ENCODE measurements at places on chromosomes 3 and 15.
A peak's percentile ranks its signal among the peaks of the same experiment; 100 is the strongest.

GRCh38 chr3:152319831-152320617, 51.3 kb downstream of the MBNL1 start:
- no peak for DNase-seq

- no peak for DNase-seq
Observed at GRCh38 chr15:53875711-53876110, 102.5 kb upstream of the UNC13C start.

- no peak for DNase-seq
Observed at GRCh38 chr3:113094337-113095221, 103.8 kb downstream of the GTPBP8 start.

DNA sequence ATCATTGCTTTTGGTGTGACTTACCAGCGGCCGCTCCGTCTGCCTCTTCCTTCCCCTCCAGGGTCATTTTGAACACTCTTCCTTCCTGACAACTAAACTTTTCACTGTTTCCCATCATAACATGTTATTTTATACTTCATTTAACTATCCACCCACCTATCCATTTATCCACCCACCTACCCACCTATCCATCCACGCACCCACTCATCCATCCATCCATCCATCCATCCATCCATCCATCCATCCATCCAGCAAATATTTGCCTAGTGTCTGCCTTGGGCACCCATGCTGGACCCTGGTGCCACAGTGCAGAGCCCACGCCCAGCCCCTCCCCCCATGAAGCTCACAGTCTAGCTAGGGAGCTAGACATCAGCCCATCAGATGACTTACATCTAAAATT, 254.9 kb downstream of the TLE3 start:
- DNase-seq, result no peak

- DNase-seq, result no peak
Observed at GRCh38 chr3:29245441-29245840, 35.4 kb upstream of the RBMS3 start.

- peak; percentile 63 for DNase-seq
Observed at GRCh38 chr15:85485956-85486567, 105.7 kb downstream of the AKAP13 start.

DNA sequence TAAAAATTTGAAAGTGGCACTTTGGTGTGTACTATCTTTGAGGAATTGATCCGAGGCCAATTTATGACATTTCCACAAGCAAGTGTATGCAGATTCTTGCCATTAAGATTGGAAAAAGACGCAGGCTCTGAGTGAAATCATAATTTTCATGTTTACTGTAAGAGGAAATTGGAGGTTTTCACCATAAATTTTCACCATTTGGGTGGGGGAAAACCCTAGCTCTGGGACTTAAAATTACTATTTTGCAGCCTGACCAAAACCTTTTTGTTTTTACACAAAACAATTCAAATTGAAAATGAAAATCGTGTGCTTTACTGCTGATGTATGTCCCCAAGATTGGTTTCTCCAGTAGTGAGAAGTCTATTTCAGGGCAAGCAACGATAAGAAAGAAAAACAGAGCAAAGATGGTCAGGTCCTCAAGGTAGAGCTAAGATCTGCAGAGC, 282.6 kb downstream of the FOXP1 start:
- DNase-seq, result no peak

DNA sequence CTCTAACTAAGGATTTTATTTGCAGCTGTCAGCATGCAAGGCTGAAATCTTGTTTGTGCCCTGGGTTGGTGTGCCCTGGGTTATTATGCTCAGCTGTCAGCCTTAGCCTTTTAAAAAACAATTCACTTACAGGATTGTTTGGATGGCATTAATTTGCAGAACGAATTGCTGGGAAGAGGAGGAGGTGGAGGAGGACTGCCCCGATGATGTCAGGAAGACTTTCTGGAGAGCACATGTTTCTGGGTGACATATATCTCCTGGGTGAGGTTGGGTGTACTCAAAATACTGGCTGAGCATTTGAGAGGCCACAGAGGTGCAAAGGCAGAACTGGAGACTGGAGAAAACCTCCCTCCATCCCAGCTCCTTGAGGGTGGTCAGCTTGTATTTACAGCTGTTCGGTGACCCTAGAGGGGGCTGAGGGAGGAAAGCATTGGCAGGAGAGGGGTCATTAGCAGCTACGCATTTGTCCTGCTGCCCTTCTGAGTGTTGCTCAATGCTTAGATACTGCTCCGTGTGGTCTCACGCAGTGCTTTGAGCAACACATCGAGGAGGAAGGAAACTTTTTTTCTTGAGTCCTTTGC, 59.8 kb upstream of the PSMD6 start:
- no peak for DNase-seq

DNA sequence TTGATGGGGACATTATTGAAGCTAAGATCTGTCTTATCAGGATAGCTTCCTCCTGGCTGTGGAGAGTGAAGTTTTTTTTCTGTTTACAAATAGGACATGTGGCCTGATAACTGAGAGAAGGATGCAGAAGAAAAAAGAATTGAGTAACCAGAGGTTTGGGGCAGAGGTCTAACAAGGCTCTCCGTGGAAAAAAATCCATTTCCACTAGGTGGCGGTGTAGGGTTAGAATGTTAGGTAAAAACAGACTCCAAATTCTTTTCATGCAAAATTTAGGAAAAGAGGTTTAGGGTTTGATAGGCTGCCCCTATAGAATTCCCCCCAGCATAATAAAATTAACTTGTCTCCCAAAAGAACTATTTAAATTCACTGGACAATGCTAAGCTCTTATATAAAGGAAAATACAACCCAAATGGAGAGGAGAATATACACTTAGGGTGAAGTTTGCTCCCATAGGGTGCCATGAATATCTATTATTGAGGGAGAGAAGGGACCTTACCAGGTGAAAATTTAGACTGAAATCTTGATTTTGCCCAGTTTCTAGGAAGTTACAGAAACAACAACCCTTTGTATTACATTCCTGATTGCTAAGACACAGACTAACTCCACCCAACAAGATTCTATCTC, 1560.4 kb downstream of the OTOL1 start:
- no peak for DNase-seq

DNA sequence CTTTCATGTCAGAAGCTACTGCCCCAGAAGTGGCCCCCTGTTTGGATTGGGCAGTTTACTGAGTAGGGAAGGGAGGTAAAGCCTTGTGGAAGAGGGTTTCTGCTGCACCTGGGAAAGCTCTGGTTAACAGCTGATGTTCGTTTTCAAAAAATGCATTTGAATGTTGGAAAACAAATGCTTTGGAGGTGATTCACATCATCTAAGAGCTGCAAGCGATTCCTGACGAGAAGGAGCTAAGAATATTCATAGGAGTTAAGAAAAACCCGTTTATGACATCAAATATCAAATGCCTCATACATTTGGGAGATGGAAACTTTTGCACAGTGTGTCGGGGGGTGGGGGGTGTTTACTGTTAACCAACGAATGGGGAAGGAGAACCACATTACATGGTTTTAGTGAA, 183.8 kb upstream of the NR2F2 start:
- no peak for DNase-seq

DNA sequence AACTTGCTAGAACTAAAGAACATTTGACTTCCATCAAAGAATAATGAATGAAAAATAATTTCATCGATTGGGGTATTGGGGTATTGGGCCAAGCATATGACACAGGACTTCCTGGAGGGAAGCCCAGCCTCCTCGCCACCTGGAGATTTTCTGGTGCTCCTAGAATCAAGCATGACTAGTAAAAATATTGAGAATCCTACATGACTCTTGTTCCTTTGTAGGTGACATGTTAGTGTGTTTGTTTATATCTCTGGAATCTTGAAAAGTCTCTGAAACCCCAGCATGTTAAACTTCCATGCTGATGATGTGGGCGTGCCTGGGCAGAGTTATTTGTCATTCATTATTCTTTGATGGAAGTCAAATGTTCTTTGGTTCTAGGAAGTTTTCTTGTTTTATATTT, 90.1 kb upstream of the EPHB3 start:
- no peak for DNase-seq

GRCh38 chr3:39154280-39155021, 1.1 kb upstream of the CSRNP1 start:
- DNase-seq, result no peak

DNA sequence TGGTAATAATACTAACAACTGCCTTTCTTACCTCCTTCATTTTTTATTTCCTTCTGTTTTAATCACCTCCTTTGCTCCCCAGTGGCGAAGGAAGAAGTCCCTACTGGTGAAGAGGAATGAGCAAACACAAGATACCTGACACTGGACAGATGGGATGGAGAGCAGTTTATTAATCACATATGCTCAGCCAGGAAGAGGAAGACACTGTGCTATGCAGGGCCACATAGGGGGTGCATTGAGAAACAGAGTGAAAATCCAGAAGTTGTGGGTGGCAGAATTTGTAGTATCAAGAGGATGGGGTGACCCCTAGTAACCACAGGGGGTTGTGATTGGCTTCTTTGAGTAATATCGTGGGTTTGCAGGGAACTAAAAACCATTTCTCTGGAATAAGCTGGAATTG, 1041.9 kb downstream of the OTOL1 start:
- DNase-seq, result no peak

DNA sequence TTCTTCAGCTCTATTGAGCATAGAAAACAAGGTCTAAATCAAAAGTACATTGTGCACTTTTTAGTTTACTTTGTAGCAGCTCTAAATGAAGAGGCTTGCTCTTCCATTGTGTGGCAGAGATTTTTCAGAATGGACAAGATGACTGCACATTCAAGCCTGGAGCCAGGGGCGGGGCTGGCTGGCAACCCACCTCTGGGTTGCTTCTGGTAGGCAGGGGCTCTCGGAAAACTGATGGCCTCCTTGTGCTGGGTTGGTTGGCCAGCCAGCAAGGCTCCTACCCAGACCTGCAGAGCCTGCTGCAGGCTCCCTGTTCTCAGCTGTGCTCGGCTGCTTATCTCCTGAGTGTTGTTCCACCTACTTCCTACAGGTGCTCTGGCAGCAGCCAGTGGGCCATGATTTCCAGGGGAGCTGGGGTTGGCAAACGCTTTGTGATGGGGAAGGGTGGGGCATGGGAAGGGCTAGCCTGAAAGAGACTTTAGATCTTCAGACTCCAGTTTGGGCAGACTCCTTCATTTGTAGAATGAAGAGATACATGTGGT, 8.8 kb downstream of the BSN start:
- DNase-seq, result no peak

DNA sequence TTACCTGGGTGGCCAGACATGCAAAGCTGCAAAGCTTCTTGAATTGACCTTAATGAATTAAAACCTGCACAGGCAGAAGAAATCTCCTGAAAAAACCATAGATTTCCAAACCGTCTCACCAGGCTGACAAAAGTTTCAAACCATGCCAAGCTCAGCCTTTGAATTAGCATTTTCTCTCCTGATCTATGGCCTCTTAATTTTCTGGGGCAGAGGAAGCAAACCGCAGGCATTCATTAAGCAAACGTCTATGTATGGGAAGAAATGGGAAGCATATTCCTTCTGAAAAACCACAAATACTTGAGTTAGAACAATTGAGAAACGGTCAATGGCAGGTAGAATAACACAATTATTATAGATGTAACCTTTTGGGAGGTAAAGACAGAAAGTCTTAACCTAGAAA, 500.2 kb upstream of the NR2F2 start:
- DNase-seq, result no peak

DNA sequence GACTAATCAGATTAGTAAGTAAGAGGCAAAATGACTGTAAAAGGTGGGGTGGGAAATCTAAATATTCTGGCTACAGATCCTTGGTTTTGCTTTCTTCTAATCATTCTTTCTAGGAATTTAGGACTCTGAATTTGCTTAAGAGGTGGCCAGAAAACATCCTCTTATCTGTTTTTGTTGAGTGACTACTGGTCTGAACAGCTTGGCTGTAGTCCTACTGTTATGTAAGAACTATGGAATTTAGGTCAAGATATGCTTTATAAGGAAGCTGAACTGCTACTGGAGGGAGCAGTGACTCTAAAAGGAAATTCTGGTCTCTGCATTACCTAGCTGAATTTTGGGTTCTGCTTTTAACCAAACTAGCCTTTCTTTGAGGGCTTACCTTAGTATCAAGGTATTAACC, 33.5 kb upstream of the CSPG5 start:
- no peak for DNase-seq

DNA sequence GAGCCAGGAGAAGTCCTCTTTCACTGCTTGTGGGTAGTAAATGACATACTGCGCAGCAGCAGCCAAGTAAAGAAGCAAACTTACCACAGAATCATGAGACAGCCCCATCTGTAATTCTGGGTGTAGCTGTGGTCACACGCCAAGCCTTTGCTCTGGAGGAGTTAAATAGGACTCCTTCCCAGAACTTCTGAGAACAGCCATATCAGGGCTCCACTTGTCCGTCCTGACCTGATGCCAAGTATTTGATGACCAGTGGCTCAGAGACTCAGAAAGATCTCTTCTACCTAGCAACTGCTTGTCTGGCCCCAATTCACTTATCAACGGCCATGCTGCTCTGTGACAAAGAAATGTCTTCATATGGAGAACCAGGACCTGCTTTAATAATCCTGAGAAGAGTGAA, 20.6 kb upstream of the GOLIM4 start:
- DNase-seq, result no peak

- no peak for DNase-seq
Observed at GRCh38 chr3:159919873-159920272, 68.8 kb upstream of the IL12A start.

DNA sequence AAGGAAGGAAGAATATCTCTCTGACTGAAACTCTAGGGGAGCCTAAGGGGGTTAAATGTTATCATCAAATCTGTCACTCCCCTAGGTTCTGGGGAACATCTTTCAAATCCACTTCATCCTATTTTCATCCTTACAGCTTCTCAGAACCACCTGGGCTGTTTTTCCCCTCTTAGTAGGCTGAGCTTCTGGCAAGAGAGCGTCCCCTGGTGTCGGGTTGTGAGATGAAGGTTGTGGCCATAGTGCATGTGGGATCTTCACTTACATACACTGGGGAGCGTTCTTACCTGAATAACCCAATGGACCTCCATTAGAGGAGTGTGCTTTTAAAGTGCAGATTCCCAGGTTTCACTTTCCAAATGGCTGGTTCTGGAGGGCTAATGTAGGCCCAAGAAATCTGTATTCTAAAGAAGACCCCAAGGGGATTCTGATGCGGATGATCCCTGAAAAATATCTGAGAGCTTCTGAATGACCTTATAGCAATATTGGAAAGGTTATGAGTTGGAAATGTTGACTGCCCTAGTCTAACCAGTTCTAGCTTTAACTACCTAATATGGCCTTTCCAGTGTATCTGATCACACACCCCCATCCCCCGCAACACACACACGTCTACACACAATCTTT, 663.7 kb downstream of the AGBL1 start:
- DNase-seq, result peak; percentile 38

- DNase-seq, result no peak
Observed at GRCh38 chr15:40343512-40343911, 2.8 kb upstream of the CCDC9B start.

GRCh38 chr3:49199239-49199899, 28.0 kb downstream of the KLHDC8B start:
- no peak for DNase-seq

GRCh38 chr15:51403072-51403878, 61.8 kb downstream of the GLDN start:
- DNase-seq, result no peak

DNA sequence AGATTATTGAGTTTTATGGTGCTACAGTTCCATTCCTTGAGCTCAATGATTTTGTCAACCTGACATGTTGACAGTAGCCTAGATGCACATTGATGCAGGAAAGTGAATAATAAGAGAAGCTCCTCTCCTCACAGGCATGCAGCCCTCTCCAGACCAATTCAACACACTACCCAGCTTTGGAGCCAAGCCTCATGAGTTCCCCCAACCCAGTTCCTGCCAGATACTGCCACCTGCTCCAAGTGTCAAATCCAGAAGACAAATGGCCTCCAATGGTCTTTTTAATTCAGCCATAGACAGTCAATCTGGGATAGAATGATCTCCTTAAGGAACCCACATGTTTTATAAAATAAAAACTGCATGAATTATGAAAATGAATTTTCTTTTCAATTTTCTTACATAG, 83.7 kb upstream of the ARHGEF3 start:
- no peak for DNase-seq

- DNase-seq, result no peak
Observed at GRCh38 chr3:177603148-177603603, 405.9 kb upstream of the TBL1XR1 start.
